ENCODE measurements at places on chromosomes 1 and 21.

DNA sequence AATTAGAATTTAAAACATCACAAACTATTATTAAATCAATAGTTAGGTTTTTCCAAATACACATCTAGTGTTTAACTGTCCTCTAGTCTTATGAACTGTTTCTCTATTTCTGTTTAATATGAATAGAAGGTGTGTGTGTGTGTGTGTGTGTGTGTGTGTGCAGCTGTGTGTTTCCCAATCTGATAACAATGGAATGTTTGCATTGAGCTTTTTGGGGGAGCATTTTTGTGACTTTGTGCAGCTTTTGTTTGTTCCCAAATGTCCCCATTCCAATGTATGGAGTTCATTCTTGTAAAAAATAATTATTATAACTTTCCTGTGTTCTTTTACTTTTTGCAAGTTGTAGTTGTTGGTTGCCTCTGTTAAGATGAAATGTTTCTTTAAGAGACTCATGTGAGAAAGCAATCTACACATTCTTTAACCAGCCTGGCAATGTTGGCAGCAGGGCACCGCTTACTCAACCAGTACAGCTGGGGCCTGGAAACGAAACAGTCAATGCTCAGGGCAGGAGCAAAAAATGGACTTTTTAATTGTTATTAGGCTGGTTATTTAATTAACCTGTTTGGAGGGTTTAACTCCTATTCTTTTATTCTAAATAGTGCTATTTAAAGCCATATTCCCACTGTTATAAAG is 354.3 kb downstream of the SRGAP2C start:
- no peak for DNase-seq

DNA sequence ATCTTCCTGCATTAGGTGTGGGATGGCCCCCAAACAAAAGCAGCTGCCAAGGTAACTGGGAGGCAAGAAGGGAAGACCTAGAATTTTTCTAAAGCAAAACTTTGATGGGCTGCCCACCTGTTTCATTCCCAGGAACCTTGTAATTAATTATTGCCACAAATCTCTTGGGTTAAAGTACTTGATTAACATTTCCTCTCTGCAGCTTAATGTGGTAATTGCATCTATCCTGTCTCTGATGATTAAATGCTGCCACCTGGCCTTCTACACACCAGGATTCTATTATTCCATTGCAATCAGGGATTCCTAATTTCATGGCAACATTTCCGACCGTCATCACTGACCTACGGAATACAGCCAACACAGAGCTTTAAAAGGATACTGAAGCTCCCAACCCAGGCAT is 68.3 kb upstream of the RC3H1 start:
- no peak for DNase-seq

- DNase-seq: no peak
These were observed 543.9 kb downstream of the AJAP1 start for GRCh38 chr1:5198328-5198727.

DNA sequence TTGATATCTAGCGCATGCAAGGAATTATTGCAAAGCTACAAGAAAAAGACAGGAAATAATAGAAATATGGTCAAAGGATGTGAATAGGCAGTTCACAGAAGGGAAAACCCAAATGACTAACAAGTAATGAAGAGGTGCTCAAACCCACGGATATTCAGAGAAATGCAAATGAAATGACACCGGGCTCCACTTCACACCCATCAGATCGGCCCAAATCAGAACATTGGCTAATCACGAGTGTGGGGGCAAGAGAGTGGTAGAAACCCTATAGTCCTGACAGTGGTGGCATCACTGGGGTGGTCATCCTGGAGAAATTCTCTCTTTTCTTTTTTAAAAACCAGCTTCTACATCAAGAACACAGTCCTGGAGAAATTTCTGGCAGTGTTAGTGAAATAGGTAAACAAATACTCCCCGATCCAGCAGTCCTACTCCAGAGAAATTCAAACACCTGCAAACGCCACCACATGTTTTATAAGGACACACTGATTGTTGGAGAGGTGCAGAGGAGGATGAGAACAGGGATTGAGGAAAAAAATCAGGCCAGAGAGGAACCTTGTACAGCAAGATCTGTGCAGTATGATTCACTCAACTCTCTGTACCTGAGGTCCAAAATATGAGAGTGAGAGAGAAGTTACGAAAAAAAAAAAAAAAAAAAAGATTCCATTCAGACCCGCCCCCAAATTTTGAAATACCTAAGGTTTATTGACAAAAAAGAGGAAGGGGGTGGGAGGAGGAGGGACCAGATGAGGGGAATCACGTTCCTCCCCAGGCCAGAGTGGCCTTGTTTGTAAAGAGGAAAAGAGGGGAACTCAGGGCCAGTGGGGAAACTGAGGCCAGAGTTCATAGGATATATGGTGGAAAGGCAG is 9.2 kb upstream of the TNFRSF1B start:
- peak; percentile 67 for DNase-seq

DNA sequence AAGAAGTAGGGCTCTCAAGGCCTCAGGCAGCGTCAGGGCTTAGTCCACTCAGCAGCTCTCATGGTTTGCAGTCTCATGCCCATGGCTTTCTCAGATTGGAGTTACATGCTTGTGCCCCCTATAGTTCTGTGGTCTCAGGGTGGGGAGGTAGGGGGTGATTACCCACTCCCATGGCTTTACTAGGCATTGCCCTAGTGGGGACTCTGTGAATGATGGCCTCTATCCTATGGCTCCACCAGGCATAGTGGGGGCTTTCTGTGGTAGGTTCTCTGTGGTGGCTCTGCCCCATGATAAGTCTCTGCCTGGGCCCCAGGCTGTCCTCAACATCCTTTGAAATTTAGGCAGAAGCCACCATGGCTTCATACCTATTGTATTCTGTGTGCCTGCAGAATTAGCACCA is 48.9 kb downstream of the MSH4 start:
- DNase-seq: no peak

- DNase-seq: peak; percentile 73
These were observed at the start of gene INPP5B for GRCh38 chr1:37946703-37947360. TSS of gene INPP5B (minus strand) at chr1:37947053. CDS start at chr1:37946308, 745 bp downstream.

- DNase-seq: no peak
These were observed 97.9 kb downstream of the DISP1 start for GRCh38 chr1:222912730-222913129.

DNA sequence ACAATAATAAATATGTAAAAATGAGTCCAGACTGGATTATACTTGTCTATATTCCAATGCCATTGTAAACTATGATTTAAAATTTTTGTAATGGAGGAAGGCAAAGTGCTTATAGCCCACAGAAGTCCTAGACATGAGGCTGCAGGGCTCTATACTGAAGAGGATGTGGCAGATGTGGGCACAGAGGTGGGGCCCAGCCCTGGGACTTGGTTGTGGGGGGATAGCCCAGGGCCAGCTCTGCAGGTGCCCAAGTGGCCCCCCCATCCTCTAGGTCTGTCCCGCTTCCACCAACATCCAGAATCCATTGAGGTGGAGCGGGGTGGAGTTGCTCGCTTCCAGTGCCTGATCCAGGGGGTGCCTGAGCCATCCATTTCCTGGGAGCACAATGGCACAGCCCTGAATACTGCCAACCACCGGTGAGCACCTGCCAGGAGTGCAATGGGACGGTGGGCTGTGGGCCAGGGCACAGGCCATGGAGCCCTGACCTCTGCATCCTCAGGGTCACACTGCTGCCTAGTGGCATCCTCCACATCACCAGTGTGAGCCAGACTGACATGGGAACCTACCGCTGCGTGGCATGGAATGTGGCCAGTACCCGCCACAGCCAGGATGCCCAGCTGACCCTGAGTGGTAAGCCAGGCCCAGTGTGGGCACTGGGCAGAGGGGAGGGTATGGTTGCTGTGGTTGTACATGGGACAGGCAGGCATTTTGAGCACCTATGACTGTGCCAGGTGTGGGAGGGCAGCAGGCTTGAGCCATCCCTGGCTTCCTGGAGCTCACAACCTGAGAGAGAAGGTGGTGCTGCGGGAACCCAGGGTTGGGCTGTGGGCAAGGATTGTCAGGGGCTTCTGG is 21.0 kb downstream of the SLC27A3 start:
- no peak for DNase-seq

GRCh38 chr1:180921386-180921785 is 8.7 kb downstream of the KIAA1614 start:
- DNase-seq: no peak

- no peak for DNase-seq
These were observed 171.3 kb downstream of the RERE start for GRCh38 chr1:8646189-8646588.

GRCh38 chr21:14308234-14308633 is 74.7 kb downstream of the HSPA13 start:
- no peak for DNase-seq

- DNase-seq: no peak
These were observed 5.0 kb downstream of the SPATA46 start for GRCh38 chr1:162371611-162372010.

DNA sequence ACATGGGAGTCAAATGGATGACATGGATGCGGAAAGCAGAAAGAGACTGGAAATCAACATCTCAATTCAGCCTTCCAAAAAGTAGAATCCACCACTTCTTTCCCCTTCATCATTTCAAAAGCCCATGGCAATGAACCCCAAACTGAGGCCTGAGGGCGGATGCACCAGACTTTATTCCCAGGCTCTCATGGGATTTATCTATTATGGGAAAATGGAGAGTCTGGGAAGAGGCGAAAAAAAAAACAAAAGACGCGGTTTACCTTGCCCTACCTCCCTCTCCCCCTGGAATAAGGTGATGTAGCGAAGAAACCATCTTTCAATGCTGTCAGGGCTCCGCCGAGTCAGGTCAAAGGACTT is 624 bp downstream of the KIFAP3 start:
- DNase-seq: no peak

DNA sequence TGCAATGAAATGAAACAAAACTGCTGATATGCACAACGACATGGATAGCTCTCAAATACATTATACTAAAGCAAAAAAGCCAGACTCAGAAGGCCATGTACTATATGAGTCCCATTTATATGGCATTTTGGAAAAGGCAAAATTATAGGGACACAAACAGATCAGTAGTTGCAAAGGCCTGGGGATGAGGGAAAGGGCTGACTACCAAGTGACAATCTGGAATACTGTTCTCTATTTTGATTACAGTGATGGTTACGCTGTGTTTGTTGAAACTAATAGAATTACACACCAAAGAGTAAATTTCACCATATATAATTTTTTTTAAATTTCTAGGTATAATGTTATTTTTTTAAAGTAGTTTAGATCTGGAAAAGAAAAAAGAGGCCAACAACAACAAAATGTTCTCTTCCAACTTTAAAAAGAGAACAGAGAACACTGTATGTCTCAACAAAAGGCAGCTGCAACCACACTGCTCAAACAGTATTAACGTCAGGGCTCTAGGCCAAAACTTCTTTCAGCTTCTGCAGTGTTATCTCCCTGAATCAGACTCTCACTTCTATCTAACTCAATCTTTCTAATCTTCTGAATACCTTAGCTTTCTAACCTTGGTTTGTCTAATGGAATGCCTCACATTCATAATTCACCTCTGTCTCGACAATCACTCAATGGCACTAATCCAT is 75.8 kb downstream of the FOXJ3 start:
- DNase-seq: no peak

GRCh38 chr1:44407430-44408211 is 2.6 kb downstream of the RNF220 start:
- no peak for DNase-seq

DNA sequence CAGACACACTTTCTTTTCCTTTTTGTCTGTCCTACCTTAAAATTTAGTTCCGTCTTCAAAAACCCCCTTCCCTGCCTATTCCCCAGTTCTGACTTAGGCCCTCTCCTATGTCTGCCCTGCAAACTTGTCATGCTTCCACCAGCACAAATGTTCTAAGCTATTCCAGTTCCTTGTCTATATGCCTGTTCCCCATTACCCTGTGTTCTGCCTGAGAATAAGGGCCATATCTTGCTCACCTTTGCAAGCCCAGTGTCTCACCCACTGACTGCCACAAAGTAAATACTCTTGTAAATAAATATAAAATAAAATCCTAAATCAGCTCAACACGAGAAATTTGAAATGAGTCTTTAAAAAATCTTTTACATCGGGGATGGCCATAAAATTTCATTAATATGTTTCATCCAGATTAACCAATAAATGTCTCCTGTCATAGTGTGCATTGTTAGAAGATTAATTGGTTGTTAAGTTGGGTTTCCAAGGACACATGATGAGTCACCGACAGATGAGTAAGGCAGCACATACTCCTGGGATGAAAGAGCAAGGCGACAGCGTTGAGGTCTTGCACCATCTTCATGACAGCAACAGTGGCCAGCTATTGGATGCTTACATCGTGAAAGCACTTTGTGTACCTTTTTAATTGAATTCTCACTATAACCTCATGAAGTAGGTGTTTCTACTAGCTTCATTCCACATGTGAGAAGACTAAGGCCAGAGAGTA is 92.6 kb upstream of the NGF start:
- no peak for DNase-seq

GRCh38 chr1:25562101-25562927 is 18.9 kb downstream of the LDLRAP1 start:
- DNase-seq: peak; percentile 91

DNA sequence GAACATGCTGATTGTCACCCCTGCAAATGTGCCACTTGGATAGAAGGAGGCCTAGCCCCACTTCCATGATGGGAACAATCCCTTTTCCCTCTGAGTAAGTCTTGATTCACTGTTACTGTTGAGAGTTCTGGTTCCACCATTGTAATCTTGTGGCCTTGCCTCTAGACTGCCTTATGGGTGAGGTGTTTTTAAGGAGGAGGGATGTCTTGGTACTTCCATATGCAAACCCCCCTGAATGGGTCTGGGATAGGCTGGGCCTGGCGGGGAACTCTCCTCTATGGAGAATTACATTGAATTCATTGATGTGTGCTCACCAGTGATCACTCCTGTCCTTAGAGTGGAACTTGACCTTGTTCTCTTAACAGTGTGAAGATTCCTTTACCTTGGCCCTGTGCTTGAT is 5.8 kb downstream of the GALNT2 start:
- no peak for DNase-seq

GRCh38 chr1:31799895-31800673 is 15.7 kb downstream of the SPOCD1 start:
- DNase-seq: no peak

GRCh38 chr1:147389532-147390184 is 147.2 kb downstream of the CHD1L start:
- DNase-seq: peak; percentile 39

DNA sequence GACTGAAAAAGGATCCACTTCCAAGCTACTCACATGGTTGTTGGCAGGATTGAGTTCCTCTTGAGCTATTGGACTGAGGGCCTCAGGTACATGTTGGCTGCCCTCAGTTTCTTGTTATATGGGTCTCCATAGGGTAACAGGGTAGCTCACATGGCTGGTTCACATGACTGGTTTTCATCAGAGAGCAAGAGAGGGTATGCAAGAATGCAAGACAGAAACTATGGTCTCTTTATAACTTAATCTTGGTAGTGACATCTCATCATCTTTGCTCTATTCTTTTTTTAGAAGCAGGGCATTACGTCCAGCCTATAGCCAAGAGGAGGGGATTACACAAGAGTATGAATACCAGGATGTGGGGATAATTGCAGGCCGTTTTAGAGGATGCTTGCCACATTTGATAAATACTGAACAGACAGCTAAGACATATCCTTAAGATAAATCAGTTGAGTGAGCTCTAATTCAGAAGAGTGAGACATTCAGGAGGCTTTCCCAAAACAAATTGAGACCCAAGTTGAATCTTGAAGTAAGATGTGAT is 100.2 kb downstream of the HMCN1 start:
- DNase-seq: no peak

Data from CD4-positive, alpha-beta T cell treated with Interleukin-21 for 1 hour (primary cell).